ENCODE measurements at places on chromosomes 1 and 21.

GRCh38 chr21:20551939-20552338 lies 446.3 kb upstream of the NCAM2 start:
- DNase-seq, result no peak

DNA sequence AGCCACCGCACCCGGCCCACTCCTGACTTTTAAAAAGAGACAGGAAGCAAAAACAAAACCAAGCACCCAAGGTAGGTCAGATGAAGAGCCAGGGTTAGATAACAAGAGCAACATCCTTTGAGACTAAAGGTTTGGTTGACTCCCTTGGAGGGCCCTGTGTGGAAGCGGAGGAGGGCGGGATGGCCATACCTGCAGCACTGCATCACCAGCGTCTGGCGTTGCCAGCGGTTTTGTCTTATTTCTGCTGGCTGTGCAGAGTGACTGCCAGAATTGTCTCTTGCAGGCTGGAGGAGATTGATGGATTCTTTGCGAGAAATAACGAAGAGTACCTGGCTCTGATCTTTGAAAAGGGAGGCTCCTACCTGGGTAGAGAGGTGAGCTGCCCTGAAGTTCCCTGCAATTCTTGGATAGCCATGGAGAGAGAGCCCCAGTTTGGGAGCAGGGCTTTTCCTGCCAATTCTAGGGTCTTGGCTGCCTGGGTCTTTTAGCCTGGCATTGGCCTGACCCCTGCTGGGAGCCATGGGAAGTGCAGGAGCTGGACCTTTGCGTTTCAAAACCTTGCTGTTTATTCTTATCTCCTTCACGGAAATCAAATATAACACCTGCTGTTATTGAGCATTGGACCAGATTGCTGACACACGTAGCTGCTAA lies 24.0 kb downstream of the QSOX1 start:
- peak; percentile 89 for DNase-seq

DNA sequence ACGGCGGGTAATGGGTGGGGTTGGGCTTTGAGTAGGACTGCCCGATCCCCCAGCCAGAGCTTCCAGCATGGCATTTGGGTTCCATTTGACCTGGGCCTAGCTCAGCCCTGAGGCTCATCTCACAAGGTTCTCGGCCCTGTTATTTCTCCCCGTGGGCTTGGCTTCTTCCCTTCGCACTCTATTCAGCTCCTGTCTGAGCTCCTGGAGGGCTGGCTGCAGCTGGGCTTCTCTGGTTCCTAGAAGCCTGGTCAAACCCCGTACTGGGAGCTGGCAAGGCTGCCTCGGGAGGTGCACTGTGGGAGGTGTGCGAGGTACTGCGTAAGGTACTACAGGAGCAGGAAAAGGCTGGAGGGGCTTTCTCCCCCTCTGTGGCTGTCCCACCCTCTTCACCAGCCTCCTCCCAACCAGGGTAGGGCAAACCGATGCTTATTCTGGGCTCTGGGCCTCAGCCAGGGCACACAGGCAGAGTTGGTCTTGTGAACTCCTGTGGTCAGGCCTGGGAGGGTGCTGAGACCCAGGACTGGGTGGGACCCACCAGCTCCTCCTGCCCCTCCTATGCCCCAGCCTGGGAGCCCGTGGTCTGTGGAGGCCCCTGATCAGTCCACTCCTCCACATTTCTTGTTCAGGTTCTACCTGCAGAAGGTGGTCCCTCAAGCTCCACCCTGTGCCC lies 814 bp downstream of the A3GALT2 start:
- DNase-seq, result no peak

DNA sequence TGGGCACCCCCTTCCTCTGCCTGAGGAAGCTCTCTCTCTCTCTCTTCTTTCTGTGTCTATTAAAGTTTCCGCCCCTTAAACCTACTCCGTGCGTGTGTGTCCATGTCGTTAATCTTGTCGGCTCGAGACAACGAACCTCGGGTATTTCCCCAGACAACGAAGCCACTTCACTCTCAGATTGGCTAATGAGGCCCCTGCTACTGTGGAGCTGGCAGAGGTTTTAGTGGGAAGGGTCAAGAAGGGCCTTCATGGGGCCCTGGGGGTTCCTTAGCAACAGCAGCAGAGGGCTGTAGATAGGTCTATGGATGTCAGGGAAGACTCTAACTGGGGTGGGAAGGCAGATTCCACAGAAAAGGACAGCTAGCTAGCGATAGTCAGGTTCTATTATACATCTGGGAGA lies 239.8 kb upstream of the RAB4A start:
- peak; percentile 43 for DNase-seq

- DNase-seq, result peak; percentile 41
Measured at GRCh38 chr21:32520875-32521735, 64.2 kb downstream of the TCP10L start.

GRCh38 chr1:200426196-200426595 lies 16.4 kb upstream of the ZNF281 start:
- DNase-seq, result no peak

GRCh38 chr1:210541680-210542358 lies 213.1 kb downstream of the HHAT start:
- DNase-seq, result no peak

DNA sequence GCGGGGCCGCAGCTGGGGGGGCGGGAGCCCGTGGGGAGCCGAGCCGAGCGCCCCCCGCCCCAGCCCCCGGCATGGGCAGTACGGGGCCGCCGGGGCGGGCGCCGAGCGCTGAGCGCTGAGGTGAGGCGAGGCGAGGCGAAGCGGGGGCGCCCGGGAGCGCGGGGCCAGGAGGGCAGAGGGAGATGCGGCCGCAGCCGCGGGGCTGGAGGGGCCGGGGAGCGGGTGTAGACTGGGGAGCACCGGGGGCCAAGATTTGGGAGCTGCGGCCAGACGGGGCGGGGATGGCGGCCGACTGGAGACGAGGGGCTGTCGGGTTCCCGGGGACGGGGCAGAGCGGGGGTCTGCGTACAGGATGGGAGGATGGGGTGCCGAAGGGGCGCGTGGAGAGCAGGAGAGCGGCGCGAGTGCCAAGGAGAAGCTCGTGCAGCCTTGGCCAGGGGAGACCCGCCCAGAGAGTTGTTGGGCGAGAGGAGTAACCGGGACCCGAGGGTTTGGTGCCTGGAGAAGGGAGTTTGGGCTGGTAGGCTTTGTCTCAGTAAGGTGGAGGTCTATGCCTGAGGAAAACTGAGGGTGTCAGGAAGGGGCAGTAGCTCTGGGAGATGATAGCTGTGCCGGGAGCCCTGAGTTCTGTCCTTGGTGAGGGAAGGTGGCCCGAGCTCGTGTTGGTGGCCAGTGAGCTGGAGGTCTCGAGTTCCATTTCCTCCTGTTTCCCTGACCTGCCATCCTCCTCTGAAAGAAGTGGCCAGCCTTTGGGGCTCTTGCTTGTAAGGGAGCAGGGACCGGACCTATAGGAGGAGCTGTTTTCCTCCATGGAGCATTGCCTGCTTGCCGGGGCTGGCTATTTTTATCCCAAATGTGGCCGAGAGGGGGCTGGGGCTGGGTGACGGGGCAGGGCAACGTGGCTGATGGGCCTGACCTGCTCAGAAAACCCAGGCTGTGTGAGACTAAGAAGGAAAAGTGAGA lies 539 bp downstream of the ATP8B2 start:
- peak; percentile 89 for DNase-seq

GRCh38 chr1:30636621-30637020 lies 86.8 kb downstream of the MATN1 start:
- DNase-seq, result no peak

GRCh38 chr1:236907205-236907604 lies 97.0 kb downstream of the MT1HL1 start:
- no peak for DNase-seq

DNA sequence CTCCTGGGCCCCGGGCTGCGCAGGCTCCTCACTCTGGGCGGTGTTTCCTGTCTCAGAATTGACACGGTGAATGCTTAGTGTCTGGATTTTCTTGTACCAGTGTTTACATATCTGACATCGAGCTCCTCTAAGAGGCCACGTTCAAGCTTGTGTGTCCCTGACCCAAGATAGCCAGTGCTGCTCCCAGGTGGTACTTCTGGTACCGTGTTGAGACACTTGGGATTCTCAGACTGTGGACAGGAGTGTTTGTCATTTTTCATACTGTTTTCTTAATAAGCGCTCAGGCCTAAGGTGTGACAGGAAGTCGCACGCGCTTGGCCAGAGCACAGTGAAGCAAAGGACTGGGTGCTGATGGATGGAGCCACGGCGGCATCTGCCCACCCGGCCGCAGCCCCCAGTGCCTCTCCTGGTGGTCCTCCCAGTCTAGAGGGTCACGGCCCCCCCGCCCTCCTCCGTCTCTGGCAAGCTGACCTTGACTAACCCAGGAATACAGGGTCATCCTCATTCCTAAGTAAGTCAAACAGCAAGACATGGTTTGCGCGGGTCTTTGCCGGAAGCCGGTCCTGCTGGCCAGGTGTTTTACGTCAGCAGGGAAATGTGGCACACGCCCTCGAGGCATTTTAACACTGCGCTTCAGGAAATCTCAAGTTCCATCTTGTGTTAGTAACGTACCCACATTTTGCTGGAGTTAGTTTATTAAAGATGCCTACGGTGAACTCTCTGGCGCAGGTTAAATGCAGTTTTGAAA lies 8.0 kb downstream of the PEX10 start:
- no peak for DNase-seq

- DNase-seq, result peak; percentile 56
Measured at GRCh38 chr21:15065392-15066122, 757 bp upstream of the NRIP1 start.

DNA sequence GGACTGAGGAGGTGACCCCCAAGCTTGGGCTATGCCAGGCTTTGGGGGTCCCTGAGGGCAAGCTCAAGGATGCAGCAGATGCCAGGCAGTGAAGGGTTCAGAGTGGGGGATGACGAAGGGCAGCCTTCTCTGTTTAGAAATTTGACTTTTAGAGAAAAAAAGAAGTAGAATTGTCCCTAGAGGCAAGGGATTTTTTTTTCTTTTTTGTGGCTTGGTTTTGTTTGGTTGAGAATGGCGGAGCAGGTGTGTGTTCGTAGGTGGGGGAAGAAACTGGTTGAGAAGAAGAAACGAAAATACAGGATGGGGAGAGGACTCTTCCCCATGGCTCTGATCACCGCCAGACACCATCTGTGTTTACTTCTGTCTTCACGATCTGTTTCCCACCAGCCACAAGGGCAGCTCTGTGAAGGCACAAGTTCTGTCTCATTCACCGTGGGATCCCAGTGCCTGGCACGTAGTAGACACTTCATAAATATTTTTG lies 8.2 kb downstream of the PLA2G5 start:
- no peak for DNase-seq

DNA sequence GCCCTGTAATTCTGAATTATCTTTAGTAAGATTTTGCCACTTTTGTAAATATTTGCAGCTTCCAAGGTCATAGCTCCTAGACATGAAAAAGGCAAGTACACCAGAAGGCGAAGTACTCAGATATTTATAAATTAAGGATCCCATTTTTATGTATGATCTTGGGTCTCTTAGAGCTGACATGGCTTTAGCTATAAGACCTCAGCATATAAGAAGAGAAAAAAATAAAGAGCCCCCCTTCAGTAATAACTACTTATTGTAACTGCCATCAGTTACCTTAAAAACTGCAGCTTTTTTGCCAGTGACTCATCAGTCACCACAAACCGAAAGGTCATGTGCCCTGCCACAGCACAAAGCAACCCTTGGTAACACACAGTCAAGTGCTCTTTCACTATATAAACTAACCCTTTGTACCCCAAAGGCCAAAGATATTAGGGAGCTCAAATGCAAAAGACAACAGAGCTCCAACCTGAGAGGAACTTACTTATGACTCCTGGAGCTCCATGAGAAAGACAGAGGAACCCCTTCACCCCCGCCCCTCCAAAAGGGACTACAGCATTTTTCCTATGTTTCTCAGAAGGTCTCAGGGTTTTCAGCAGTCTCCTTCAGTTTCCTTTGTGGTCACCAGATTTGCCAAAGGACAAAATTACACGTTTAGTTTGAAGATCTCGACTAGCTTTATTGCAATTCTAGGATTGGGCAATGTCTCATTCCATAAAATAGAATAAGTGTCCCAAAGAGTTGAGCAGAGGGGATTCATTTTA lies 219.8 kb upstream of the DUSP10 start:
- DNase-seq, result no peak

- no peak for DNase-seq
Measured at GRCh38 chr1:30988045-30988444, 77.5 kb downstream of the PUM1 start.

DNA sequence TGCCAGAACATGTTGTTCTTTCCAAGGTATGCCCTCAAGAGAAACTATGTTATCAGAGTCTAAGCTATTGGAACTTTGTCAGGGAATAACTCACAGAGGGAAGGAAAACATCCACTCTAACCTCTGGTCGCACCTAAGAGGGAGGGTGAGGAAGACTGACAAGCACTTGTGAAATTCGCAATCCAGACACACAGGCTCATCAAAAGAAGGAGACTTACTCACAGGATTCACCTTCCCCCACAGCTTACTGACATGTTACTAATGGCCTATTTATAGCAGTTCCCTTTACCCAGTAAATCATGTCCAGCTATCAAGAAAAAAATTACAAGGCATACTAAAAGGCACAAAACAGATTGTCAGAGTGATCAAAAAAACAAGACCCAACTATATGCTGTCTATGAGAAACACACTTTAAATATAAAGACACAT lies 36.9 kb downstream of the WDR64 start:
- DNase-seq, result no peak

DNA sequence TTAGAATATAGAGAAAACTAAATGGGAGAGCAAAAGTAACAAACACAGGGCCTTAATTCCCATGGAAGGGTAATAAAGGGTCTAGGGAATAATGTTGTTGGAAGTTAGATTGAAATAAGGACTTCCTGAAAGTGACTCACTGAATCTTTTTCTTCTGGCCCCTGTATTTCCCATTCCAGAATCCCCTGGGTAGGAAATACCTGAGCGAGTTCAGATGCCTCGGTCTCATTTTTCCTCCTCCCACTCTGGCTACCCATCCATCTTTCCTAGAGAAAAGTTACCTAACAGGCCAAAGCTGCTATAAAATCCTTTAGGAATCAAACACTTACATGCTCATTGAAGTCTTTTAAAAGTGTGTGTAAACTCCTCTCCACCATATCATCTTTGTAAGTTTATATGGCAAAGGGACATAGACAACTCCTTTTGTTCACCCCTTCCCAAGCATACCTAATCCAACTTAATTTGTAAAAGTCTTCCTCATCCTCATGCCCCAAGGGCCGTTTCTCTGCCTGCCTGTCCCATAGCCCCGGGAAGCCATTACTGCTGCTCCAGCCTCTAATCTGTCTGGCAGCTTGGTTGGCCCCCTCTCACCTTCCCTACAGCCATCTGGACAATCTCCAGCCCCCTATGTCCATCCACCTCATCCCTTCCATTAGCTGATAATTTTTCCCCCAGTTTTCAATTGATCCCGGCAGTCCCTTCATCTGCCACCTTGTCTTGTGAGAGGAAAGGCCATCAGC lies 3.3 kb upstream of the MEF2D start:
- DNase-seq, result no peak

GRCh38 chr1:69706473-69706872 lies 138.8 kb downstream of the LRRC7 start:
- no peak for DNase-seq

- no peak for DNase-seq
Measured at GRCh38 chr21:36369064-36369685, 16.0 kb upstream of the CHAF1B start.
